ENCODE measurements at places on chromosomes 3 and 15.

- no peak for DNase-seq
Measured at GRCh38 chr3:118912188-118912587, 122.5 kb downstream of the IGSF11 start.

DNA sequence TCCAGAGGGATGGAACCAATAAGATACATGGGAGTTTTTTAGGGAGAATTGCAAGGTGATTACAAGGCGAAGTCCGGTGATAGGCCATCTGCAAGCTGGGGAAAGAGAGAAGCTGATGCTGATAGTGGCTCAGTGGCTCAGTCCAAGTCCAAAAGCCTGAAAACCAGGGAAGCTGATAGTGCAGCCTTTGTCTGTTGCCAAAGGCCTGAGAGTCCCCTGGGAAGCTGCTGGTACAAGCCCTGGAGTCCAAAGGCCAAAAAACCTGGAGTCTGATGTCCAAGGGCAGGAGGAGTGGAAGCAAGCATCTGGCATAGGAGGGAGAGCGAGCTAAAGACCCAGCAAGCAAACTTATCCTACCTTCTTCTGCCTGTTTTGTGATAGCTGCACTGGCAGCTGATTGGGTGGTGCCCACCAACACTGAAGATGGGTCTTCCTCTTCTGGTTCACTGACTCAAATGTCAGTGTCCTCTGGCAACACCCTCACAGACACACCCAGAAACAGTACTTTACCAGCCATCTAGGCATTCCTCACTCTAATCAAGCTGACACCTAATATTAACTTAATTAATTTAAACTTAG lies 16.7 kb downstream of the TFG start:
- no peak for DNase-seq

DNA sequence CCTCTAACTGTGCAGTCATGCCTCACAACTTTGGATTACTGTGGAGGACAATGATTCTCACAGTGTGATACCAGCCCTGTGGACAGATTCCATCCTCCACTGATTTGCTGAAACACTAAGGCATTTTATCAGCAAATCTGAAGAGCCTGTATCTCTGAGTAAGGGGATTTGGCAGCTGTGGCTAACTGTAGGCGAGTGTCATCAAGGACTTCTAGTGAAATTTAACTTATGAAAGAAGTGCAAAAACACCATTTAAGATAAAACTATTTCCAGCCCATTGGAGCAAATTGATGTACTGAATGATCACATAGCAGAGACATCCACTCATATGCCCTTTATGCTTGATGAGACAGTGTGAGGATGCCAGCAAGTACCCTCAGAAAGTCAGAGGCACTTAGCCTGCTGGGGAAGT lies 13.9 kb upstream of the TMPRSS7 start:
- DNase-seq, result no peak

GRCh38 chr3:110646496-110646895 lies 425.1 kb upstream of the NECTIN3 start:
- DNase-seq, result no peak

GRCh38 chr3:94158512-94158911 lies 95.7 kb downstream of the NSUN3 start:
- no peak for DNase-seq

GRCh38 chr3:6260551-6261191 lies 600.2 kb upstream of the GRM7 start:
- no peak for DNase-seq

GRCh38 chr15:42042602-42043400 lies 22.0 kb upstream of the PLA2G4E start:
- no peak for DNase-seq

- no peak for DNase-seq
Measured at GRCh38 chr3:143956838-143957237, 14.8 kb upstream of the DIPK2A start.

- DNase-seq, result no peak
Measured at GRCh38 chr3:128498127-128498626, 5.2 kb upstream of the GATA2 start.

DNA sequence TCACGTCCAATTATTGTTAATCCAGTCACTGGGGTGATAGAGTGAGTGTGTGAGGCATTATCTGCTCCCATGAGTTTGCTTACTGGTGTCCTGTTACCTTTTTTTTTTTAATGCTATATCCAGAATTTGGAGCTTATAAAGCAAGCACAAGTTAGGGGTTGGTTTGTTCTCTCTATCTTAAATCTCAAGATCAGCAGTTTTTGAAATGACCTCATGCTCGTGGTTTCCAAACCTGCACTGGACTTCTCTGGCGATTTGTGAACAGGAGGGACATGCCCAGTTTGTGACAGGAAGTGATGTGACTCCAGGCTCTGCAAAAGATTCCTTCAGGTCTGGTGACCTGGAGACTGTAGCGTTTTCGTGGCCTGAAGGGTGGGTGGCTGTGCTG lies 25.6 kb downstream of the XYLB start:
- no peak for DNase-seq

DNA sequence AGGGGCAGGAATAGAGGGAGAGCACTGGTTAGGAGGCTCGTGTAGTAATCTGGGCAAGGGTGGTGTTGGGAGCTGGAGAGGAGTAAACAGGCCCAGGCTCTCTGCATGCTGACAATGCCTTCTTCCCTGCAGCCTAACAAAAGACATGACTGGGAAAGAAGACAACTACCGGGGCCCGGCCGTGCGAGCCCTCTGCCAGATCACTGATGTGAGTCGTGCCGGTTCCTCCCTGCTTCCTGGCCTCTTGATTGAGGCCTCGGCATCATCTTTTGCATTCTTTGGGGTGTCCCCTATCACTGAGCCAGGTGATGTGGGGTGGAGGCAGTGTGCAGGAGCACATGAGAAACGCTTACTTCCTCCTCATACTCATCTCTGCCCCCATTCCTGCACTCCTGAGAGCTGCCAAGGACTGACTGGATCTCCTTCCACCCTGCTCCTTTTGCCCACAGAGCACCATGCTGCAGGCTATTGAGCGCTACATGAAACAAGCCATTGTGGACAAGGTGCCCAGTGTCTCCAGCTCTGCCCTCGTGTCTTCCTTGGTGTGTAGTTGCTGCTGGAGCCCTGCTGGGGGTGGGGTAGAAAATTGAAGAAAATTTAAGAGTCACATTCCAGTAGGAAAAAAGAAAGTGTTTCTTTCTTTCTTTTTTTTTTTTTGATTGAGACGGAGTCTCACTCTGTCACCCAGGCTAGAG lies 5.3 kb downstream of the COPG1 start:
- DNase-seq, result no peak

DNA sequence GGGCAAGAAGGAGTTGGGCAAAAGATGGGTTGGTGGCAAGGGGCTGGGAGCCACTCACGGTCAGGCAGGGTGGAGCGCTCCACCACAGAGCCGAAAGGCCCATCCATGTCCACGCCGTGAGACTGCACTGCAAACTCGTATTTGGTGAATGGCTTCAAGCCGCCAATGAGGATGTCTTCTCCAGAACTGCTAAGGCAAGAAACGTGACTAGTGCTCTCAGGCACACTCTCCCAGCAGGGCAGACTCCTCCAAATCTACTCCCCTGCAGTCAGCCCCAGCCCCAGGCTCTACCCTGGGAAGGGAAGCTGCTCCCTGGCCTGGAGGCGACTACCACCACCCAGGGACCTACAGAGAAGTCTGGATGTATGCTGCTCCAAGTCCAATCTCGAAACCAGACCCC lies 11.4 kb upstream of the IGDCC3 start:
- no peak for DNase-seq

- DNase-seq, result no peak
Measured at GRCh38 chr3:64266065-64266931, 41.0 kb upstream of the PRICKLE2 start.

GRCh38 chr3:24936574-24936973 lies 441.9 kb upstream of the THRB start:
- DNase-seq, result no peak

DNA sequence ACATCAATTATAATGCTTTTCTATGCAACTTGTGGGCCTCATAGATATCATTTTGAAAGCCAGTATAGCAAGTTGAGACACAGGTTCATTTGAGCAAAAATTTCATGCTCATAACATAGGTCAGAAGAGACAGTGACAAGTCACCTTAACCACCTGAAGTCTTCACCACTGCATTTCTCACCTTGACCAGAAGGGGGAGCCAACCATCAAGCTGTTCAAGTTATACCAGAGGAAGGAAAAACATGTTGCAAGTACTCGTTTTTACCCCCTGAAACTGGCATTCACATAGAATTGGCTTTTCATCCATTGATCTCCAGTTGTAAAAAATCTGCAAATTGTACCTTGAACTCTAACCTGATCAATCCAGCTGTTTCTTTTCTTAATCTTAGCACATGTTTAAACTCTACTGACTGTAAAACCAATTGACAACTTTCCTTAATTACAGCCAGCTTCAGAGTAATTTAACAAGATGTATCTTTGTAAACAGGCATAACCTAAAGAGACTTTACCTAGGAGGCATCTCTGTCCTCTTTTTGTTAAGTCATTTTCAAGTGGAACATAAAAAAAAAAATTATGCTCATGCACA lies 1.4 kb downstream of the LMOD3 start:
- DNase-seq, result peak; percentile 78

DNA sequence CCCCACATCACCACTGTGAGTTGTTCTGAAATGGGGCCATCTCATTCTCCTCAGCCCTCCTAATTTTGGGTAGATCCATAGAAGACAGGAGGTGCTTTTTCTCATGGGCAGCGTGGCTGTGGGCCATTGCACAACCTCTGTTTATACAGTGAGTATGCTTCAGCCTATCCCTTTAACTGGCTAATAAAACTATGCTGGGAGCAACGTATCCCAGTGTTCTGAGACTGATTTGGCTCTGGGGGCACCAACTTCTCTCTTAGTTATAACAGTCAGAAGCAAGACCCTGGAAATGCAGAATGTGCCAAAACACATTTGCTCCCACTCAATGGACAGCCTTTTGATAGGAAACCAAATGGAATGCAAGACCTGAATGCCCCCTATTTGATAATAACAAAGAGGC lies 97.1 kb upstream of the ICE2 start:
- no peak for DNase-seq

- DNase-seq, result no peak
Measured at GRCh38 chr3:111538681-111539083, 3.3 kb upstream of the CD96 start.

- no peak for DNase-seq
Measured at GRCh38 chr15:85174521-85174920, 192.9 kb downstream of the PDE8A start.

- no peak for DNase-seq
Measured at GRCh38 chr3:128473180-128473519, 6.5 kb upstream of the DNAJB8 start.

GRCh38 chr3:69803681-69804270 lies 64.5 kb downstream of the MITF start:
- DNase-seq, result no peak

DNA sequence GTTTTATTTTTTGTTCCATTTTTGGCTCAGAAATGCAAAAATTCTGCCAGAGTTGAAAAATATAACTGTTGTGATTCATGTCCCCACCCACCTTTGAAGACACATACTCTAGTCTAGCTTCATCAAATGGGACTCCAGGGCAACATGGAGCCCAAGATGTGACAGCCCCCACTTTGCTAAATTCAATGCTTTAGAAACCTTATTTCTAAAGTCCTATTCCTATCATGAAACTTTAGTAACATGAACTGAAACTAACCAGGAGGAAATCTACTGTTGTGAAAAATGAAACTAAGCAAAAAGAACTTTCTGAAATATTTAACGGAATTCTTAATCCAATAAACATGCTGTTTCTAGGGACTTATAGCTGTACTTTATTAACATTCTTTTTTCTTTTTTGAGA lies 20.3 kb downstream of the UBP1 start:
- no peak for DNase-seq

DNA sequence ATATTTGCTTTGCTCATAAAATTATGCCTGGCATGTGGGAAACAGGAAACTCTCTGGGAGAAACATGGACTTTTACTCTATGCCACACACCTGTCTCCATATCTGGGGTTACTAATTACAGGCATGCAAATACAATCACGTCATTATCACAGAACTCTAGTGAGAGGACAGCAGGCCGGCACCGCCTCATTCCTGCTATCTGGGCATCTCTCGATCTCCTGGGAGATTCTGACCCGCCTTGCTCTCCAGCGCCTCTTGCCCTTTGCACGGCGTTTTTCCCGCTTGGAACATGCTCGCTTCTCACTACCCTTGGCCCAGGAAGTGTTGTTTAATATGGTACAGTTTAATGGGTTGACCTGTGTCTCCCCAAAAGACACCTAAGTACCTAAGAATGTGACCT lies 45.4 kb upstream of the PARL start:
- no peak for DNase-seq

DNA sequence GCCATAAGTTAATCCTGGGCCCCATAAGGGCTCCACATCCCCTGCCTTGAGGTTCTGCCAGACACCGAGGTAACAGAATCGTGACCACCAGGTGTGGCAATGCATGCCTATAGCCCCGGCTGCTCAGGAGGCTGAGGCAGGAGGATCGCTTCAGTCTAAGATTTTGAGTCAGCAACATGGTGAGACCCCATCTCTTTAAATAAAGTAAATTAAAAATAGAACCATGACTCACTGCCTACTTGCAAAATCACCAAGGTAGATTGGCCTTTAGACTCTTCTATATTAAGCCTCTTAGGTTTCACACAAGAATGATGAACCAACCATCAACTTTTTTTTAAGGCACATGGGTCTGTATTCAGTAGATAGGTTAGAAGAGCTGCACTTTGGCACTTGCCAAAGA lies 9.7 kb downstream of the WDR5B start:
- no peak for DNase-seq

DNA sequence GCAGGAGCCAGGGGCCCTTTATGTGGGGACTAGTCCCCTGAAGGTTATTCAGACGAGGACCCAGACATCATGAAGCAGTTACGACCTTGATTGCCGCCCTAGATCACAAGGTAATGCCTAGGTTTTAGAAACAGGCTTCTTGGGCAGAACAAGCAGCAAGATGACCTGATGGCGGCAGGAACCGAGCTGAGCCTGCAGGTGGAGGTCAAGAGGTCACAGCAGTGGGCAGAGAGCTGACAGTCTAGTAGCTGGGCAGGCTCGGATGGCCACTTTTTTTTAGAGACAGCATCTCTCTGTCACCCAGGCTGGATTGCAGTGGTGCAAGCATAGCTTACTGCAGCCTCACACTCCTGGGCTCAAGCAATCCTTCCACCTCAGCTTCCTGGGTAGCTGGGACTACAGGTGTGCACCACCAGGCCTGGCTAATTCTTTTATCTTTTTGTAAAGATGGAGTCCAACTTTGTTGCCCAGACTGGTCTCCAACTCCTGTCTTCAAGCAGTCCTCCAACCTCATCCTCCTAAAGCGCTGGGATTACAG lies 83.5 kb upstream of the ABHD17C start:
- DNase-seq, result no peak

- DNase-seq, result no peak
Measured at GRCh38 chr3:187777331-187777941, 32.2 kb upstream of the BCL6 start.

DNA sequence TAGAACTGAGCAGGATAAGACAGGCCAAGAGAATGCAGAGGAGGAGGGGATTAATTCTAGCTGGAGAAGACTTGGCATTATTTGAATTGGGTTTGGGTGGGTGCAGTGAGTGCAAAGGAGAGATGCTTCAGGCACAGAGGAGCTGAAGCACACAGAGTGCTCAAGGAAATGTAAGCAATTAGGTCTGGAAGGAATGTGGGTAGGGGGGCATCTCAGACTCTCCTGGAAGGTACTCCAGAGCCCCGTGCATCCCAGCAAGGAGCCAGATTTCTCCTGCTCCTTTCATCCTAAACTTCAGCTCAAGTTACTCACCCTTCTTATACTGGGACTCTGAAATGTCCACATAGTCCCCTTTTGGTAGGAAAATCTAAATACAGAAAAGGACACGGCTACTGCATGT lies 143.6 kb upstream of the PFN2 start:
- no peak for DNase-seq
